ENCODE measurements at places on chromosomes 13 and 19.
A peak's percentile ranks its signal among the peaks of the same experiment; 100 is the strongest.

- DNase-seq = no peak
These were observed 680.4 kb upstream of the SPRY2 start for GRCh38 chr13:81021284-81021840.

GRCh38 chr19:44765033-44765948 is 12.4 kb upstream of the CBLC start:
- no peak for DNase-seq

- DNase-seq = no peak
These were observed 22.9 kb upstream of the ZNF724 start for GRCh38 chr19:23273022-23273589.

DNA sequence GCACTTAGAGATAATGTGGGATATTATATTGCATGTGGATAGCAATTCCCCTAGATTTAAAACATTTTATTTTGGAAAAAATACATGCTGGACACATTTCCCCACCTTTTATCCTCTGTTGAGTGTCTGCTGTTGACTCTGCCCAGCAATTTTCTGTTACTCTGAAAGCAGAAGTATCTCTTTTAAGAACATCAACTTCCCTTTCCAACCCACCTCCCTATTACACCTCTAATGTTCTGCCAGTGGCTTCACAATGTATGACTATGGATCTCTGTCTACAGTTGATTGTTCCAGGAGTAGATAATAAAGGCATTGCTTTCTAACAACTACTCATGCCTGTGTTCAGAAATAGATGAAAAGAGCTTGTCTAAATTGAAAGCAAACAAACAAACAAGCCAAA is 754.8 kb upstream of the SLITRK6 start:
- DNase-seq = no peak

DNA sequence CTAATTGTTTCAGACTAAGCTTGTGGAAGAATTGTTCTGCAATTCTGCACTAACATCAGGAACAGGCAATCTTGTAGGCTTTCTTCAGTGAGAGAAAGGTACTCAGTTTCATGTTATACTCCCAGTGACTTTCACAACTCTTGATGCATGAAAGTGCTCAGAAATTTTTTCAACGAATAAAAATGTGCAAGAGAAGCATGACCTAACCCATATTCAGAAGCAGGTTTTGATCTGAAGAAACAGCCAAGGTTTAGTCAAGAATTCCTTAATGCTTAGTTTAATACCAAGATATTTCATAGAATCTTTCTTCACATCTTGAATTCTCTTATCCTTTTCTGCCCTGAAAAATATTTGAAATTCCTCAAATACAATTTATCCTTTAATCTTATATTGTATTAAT is 197.2 kb upstream of the CSNK1A1L start:
- DNase-seq = no peak

DNA sequence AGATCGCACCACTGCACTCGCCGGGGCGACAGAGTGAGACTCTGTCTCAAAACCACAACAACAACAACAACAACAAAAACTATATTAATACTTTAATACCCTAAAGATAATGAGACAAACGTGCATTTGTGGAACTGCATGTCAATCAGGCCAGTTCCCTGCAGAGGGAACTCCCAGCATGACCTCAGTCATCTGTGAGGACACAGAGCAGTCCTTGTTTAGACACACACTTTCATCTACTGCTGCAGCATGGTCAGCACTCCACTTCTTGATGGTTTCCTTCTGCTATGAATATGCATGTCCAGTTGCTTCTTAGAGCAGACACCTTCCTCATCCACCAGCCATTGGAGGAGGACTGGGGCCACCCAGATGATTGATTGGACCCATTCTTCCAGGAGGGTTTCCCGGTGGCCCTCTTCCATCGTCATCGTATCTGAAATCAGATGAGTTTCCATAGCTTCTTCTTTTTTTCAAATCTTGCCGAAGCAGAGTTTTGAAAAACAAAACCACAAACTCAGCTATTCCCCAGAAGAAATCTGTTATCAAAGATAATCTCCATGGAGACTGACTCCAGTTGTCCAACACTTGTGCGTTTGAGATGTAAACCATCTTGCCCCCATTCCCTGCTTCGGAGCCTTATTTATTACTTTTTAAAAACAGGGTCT is 26.5 kb downstream of the ZNF607 start:
- no peak for DNase-seq

DNA sequence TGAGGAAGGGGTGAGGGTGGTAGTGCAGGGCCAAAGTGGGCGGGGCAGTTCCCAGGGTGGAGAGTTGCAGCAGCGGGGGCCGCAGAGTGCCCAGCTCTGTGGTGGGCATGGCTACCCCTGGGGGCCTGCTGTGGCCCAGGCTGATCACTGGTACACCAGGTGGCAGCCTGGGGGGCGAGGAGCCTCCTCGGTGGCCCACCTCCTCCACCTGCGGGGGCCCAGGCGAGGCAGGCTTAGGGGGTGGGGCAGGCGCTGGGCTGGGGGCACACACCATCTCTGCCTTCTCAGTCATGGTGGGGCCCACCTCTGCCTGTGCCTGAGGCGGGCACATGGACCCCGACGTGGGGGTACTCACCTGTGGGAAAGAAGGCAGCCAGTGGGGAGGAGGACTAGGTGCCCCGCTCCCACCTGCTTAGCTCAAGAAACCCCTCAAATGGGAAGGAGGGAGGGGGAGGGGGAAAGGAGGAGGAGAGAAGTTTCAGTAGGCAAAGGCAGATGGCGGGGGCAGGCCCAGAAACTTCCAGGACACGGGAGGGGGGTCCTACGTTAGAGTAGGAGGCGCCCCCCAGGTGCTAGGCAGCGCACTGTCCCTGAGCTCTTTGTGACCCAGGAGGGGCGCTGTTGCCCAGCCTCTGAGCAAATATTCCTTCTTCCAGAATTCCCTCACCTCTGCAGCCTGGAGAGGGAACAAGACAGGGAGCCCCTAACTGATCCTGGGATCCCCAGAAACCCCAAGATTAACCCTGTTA is 1.6 kb downstream of the LYL1 start:
- peak; percentile 76 for DNase-seq

- no peak for DNase-seq
These were observed 92.0 kb downstream of the SOX1 start for GRCh38 chr13:112158961-112159360.

- no peak for DNase-seq
These were observed 9.2 kb downstream of the MIDN start for GRCh38 chr19:1257475-1258162.

DNA sequence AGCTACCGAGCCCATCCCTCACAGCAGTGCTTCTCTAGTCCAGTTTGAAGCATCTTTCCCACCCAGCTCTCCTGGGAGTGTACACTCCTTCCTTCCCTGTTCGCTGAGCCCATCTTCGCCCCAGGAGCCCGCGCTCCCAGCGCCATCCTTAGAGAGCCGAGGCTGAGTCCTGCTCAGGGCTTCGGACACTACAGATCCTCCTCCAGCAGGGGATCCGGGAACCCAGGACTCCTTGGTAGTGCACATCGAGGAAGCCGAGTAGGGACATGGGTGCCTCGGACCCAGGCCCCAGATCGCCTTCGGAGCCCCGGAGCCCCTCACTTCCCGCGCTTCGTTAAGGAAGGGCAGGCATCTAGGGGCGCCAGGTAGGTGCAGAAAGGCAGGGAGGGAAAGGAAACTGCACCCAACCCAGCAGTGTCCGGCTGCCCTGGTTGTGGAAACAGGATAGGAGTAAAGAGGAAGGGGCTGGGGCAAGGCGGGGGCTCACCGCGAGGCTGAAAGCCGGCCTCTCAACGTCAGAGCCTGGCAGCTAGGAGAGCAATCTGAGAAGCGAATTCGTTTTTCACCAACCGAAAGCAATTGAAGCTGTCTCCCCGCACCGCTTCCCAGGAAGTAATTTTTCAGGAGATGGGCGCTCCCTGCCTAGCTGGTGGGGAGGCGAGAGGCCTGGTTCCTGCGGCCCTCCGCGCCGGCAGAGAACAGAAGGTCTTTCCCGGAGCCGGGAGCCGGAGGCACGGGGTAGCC is 1.0 kb downstream of the PDX1 start:
- peak; percentile 52 for DNase-seq

DNA sequence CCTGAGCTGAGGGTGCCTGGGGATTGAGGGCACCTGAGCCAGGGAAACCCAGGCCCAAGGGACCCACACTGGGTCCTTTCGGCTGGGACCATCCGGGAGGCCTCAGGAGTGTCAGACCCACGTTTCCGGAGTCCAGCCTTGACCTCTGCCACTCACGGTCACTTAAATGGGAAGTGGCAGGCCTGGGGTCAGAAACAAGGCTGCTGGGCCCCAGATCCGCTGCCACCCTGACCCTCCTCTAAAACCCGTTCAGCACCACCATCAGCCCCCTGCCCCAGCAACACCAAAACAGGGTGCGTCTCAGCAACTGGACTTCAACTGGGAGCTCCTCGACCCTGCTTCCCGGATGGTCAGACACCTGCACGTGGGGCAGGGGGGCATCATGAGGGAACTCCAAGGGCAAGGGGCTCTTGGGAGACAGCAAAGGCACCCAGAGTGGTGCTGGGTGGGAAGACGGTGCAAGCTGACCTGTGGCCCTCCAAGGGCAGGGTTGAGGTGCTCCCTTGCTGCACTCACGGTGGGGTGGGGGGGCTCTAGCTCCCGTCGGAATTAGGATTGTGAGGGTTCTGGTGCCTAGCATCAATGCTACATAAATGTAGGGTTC is 1.2 kb upstream of the PLPP2 start:
- DNase-seq = no peak

GRCh38 chr13:66159511-66159910 is 1070.6 kb downstream of the PCDH9 start:
- DNase-seq = no peak

DNA sequence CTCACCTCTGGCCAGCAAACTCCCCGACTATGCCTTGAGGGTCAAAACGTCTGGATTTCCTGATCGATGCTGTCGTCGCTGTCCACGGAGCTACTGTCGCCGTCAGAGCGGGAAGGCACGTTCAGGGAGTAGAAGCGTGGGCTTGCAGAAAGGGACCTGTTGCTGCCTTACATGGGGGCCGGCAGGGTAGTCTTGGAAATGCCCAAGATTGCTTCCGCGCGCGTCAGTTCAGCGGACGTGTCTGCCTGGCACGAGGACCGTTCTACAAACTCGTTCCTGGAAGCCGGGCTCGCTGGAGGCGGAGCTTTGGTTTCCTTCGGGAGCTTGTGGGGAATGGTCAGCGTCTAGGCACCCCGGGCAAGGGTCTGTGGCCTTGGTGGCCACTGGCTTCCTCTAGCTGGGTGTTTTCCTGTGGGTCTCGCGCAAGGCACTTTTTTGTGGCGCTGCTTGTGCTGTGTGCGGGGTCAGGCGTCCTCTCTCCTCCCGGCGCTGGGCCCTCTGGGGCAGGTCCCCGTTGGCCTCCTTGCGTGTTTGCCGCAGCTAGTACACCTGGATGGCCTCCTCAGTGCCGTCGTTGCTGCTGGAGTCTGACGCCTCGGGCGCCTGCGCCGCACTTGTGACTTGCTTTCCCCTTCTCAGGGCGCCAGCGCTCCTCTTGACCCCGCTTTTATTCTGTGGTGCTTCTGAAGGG is 15.4 kb downstream of the RB1 start:
- no peak for DNase-seq

- DNase-seq = no peak
These were observed 1700.6 kb downstream of the PCDH9 start for GRCh38 chr13:65529541-65529940.

DNA sequence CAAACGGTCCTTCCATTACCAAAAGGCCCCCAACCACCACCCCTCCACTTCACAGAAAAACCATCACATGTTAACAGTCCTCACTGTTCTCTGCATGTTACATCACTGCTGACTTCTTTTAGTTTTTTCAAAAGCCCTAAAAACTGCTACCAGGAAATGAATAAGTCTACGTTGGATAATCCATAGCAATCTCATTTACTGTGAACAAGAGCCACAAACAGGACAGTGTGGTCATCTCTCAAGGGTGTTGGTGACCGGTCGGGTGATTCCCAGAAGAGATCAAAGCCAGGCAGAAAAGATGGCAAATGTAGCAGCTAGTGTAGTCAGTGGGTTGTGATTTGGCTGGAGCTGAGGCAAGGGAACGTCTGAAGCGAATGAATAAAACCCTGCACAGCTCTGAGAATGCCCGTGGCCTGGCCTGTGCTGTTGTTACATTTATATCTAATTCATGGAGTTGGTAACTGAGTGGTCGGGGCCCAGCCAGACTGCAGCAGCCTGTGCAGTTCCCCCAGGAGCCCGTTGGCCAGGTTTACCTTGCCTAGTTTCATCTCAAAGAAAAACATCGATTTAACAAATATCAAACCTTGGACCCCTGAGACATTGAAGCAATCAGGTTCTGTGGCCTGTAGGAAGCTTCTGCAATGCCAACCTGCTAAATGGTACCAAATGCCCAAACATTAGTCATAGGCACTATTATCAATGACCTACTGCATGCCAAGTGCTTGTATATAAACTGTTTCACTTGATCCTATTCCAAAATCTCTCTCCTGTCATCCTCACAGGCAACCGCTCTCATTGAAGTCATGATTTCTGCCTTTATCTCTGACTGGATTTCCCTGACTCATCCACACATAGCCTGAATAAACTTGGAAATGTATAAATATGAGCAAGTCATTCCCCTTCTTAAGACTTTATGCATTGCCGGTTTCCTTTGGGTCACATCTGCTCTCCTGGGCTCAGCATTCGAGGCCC is 153.8 kb upstream of the SERP2 start:
- no peak for DNase-seq

DNA sequence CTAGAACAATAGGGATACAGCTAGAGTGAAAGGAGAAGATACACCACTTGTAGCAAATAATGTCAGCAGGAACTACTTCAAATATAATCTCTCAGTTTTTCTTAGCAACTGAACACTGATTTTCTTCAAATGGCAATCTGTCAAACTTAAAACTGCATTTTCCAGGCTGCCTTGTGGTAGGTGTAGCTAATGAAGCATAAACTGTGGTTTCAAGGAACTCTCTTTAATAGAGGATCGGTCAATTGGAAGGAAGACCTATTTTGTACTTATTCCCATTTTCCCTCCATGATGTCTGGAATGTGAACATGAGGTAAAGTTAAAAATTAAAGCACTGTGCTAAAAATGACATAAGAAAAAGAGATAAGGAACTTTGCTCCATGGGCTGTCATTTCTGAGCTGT is 1261.9 kb downstream of the PCDH17 start:
- DNase-seq = no peak

GRCh38 chr13:114067886-114068651 is 64.4 kb downstream of the RASA3 start:
- no peak for DNase-seq

- peak; percentile 79 for DNase-seq
These were observed 3.1 kb upstream of the TNFAIP8L1 start for GRCh38 chr19:4636151-4636717.

DNA sequence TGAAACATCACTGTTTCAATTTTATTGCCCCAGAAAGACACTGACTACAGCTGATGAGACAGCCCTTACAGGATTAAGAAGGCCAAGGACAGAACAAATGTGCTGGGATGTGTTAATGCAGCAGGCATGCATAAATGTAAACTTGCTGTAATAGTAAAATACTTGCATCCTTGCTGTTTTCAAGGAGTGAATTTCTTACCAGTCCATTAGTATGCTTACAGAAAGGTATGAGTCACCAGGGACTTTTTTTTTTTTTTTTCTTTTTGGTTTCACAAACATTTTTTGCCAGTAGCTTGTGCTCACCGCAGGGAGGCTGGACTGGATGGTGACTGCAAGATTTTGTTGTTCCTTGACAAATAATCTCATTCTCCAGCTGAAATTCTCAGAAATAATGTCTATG is 55.1 kb downstream of the GPR180 start:
- DNase-seq = peak; percentile 6
